ENCODE measurements at places on chromosomes 2 and 18. TPM values are rescaled to one million over a fixed set of nuclear protein-coding genes. Genes with fewer than 3 reads are reported as not detected.

DNA sequence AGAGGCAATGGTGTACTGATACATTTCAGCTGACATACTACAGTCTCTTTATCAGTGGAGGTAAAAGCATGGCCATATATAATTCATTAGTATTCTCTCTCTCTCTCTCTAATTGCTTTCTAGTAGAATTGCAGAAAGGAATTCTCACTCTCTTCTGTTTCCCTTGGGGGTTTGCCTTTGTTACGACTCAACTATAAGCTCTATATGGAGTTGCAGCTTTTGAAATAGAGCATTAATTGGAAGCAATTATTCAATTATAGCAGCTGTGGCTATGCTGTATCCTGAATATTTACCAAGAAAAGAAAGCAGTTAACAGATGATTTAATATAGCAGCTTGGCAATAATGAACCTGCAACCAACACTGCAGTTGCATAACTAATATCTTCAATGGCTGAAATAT, 132.7 kb upstream of the STON1 start:
- no peak overlapping the region for H3K27ac ChIP-seq
- no peak for DNase-seq
- no peaks in the 10 kb centered on the region for H3K36me3 ChIP-seq
- H3K4me3 ChIP-seq = no peak overlapping the region

DNA sequence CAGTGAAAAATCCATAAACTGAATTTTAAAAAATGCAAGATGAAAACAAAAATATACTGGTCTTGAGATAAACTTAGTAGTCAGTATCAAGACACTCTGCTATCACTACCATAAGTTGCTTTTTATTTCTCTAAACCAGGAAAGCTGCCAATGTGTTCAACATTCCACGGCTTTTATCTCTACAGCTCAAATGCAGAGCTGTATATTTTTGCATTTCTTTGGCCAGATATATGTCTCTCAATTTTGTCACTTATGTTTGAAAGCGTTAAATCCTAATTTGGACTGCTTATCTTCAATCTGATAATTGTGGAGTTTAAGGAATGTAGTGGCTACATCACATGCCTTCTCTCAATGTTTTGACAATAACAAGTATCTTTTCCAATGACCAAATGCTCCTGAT, 609.5 kb downstream of the EPHA4 start:
- H3K27ac ChIP-seq = no peak overlapping the region
- no peak for DNase-seq
- H3K4me3 ChIP-seq = no peak overlapping the region
- H3K4me1 ChIP-seq = peaks cover 5% of the 10 kb centered on the region
- H3K36me3 ChIP-seq = no peaks in the 10 kb centered on the region
- H3K27me3 ChIP-seq = no peaks in the 10 kb centered on the region

The ALK gene
- 1.7 TPM for total RNA-seq

DNA sequence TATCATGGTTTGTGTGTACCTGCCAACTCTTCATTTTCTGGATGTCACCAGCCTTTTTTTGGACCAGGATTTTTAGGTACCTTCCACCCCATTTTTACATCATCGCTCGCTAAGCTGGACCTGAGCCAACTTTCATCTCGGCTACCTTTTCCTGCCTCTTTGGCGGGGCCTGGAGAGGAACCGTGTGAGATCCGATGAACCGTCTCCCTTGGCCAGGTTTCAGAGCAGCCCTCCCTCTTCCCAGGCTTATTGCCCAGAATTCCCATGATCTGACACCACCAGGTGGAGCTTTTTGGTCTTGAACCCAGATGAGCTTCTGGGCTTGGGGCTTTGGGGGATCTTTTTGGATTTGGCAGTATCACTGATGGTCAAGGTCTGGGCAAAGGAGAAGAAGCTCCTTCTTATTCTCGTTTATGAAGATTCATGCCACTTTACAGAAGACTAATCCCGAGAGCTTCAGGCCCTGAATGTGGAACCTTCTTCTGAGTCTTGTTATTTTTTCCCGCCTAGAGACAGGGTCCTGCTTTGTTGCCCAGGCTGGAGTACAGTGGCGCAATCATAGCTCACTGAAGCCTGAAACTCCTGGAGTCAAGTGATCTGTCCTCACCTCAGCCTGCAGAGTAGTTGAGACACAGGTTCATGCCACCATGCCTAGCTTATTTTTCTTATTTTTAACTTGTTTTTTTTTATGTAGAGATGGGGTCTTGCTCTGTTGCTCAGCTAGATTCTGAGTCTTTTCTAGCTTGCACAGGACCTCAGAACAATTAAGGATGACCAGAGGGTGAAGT, 50.4 kb downstream of the GATA6 start:
- no peaks in the 10 kb centered on the region for H3K4me1 ChIP-seq
- DNase-seq = no peak
- H3K27ac ChIP-seq = no peak overlapping the region
- no peaks in the 10 kb centered on the region for H3K27me3 ChIP-seq

DNA sequence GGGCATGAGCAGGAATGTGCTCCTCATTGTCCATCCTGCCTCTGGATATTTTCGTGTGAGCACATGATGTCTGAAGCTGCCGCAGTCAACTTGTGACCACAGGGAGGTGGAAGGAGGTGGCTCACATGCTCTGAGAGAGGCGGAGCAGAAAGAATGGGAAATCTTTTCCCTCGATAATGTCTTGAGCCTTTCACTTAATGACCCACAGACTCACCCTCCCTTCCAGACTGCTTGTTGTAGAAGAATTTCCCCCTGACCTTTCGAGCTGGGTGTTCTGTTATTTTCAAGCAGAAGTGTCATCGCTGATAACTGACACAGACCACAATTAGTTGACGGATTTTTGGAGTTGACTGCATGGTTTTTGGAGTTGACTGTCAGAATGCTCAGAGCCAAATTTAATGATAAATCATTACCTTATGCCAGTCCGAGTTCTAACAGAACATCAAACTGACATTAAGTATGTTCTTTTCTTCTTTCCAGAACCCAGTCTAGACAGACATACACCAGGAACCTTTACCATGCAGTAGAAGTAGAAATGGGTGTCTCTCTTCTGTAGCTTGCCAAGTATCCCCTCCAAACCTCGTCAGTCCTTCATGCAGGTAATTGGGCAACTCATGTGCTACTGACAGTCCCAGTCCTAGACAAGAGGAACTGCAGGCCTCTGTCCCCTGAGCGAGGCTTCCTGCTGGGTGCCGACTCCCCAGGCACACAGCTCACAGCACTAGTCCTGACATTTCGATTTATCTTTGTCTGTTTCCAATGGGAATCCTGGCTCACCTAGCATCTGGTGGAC, 29.4 kb upstream of the RTTN start:
- no peak overlapping the region for H3K4me3 ChIP-seq
- no peaks in the 10 kb centered on the region for H3K36me3 ChIP-seq
- no peak for DNase-seq

GRCh38 chr2:96547203-96547641, 10.7 kb downstream of the ARID5A start:
- no peaks in the 10 kb centered on the region for H3K27me3 ChIP-seq
- H3K4me1 ChIP-seq = no peaks in the 10 kb centered on the region
- DNase-seq = no peak
- H3K36me3 ChIP-seq = no peaks in the 10 kb centered on the region
- no peak overlapping the region for H3K4me3 ChIP-seq
- H3K27ac ChIP-seq = no peak overlapping the region

GRCh38 chr2:11581797-11582611, 48.2 kb downstream of the GREB1 start:
- DNase-seq = no peak
- peaks cover 22% of the 10 kb centered on the region for H3K4me1 ChIP-seq
- no peaks in the 10 kb centered on the region for H3K36me3 ChIP-seq
- H3K4me3 ChIP-seq = no peak overlapping the region
- H3K27ac ChIP-seq = peak overlapping the region; percentile 68
- no peaks in the 10 kb centered on the region for H3K27me3 ChIP-seq

DNA sequence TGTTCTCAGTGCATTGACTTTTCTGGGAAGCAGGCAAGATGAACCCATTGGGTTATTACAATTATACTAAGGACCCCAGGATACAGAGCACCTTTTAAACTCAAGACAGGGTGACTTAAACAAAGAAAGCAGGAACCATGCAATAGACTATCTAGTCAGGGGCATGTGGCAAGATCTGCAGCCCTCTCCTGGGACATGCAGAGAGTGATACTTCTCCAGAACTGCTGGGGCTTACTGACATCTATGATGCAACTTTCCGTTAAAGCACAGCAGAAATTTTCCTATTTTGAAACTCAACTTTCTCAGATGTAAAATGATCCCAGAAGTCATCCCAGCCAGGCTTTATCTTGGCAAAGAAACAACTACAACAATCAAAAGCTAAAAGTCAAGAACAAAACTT, 162.2 kb upstream of the HNMT start:
- no peaks in the 10 kb centered on the region for H3K27me3 ChIP-seq
- no peak for DNase-seq
- H3K27ac ChIP-seq = no peak overlapping the region
- no peaks in the 10 kb centered on the region for H3K36me3 ChIP-seq
- H3K4me3 ChIP-seq = no peak overlapping the region

DNA sequence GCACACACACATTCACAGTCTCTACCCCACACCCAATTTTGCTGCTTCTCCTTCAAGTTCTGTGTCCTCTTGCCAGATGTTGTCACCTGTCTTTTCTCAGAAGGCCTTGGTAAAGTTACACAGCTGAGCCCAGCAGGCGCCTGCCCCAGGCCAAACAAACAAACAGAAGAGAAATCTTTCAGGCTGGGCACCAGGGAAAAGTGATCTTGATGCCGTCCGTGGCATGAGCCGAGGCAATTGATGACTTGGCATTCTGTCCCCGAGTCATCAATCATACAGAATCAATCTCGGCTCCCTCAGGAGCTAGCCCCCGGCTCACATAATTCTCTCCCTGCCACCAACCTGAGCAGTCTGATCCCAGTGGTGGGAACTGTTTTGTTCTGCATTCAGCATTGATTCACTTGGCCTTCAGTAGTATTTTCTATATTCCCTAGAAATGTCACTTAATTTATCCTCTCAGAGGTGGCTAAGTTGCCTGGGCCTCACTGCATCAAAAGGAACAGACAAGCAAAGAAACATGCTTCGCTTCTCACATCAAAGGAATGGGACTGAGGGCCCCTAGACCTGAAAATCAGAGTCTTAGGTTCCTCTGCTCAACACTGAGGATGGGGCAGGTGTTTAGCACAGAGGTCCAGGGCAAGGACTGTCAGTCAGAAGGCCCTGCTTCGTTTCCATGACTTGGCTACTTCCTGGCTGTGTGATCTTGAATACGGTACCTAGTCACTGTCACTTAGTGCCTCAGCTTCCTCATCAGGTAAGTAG, 278.8 kb upstream of the CELF4 start:
- H3K27ac ChIP-seq = no peak overlapping the region
- no peaks in the 10 kb centered on the region for H3K27me3 ChIP-seq
- no peak overlapping the region for H3K4me3 ChIP-seq
- H3K4me1 ChIP-seq = no peaks in the 10 kb centered on the region
- DNase-seq = no peak

The POTEC gene
- not detected for total RNA-seq

DNA sequence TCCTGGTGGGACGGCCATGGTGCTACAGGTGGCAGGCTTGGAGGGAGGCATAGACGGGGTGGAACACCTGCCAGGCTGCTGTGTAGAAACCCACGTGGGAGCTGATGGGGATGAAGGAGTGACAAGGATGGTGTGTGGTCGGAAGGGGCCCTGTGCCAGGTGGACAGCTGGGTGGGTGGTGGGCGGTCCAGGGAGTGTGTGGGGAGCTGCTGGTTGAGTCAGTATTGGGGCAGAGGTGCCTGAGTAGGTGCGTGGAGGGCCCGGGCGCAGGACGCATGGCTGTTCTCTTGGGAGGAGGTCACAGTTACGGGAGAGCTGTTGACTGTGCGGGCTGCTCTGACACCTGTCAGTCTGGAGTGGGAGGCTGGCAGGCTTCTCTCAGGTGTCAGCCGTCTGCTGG, 12.6 kb upstream of the D2HGDH start:
- H3K27ac ChIP-seq = no peak overlapping the region
- no peaks in the 10 kb centered on the region for H3K4me1 ChIP-seq
- H3K27me3 ChIP-seq = no peaks in the 10 kb centered on the region
- DNase-seq = no peak
- H3K4me3 ChIP-seq = no peak overlapping the region
- no peaks in the 10 kb centered on the region for H3K36me3 ChIP-seq

DNA sequence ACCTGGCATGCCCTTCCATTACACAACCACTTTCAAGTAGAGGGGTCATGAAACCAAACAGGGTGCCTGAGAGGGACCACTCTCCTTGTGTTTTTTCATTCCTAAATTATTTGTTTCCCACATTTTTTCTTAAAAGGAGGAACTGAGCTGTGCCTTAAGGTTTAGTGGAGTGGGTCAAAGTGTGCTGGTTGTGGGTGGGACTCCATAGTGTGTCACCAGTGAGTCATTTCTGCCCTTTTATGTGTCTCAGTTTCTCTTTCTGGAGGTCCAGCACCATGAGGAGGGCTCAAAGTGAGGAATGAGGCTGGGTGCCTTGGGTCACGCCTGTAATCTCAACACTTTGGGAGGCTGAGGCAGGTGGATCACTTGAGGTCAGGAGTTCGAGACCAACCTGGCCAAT, 37.8 kb downstream of the COMMD1 start:
- no peak for DNase-seq
- H3K36me3 ChIP-seq = no peaks in the 10 kb centered on the region
- no peak overlapping the region for H3K4me3 ChIP-seq
- no peaks in the 10 kb centered on the region for H3K27me3 ChIP-seq

DNA sequence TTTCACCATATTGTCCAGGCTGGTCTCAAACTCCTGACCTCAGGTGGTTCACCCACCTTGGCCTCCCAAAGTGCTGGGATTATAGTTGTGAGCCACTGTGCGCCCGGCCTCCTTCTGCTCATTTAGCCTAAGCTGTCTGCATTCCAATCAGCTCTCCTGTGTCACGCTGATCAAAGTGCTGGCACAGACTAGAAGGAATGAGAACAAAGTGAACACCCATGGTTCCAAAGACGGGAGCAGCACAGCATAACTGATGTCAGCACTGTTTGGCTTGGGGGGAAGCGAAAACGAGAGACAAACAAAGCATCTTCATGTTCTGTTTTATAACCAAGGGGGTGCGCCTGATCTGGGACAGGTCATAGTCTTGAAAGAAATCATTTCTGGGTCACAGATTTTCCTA, 43.3 kb downstream of the DIPK1C start:
- no peaks in the 10 kb centered on the region for H3K36me3 ChIP-seq
- no peak for DNase-seq
- no peak overlapping the region for H3K4me3 ChIP-seq
- H3K27me3 ChIP-seq = no peaks in the 10 kb centered on the region
- no peaks in the 10 kb centered on the region for H3K4me1 ChIP-seq

The DSEL gene
- 7.3 TPM for total RNA-seq

- H3K4me1 ChIP-seq = no peaks in the 10 kb centered on the region
- no peak overlapping the region for H3K27ac ChIP-seq
- H3K27me3 ChIP-seq = no peaks in the 10 kb centered on the region
- H3K4me3 ChIP-seq = no peak overlapping the region
- H3K36me3 ChIP-seq = no peaks in the 10 kb centered on the region
Observed at GRCh38 chr18:69649684-69650083, 249.0 kb downstream of the DOK6 start.

The TTL gene
- total RNA-seq = 20.2 TPM

- H3K27me3 ChIP-seq = no peaks in the 10 kb centered on the region
- no peak overlapping the region for H3K4me3 ChIP-seq
- DNase-seq = no peak
- no peak overlapping the region for H3K27ac ChIP-seq
- no peaks in the 10 kb centered on the region for H3K36me3 ChIP-seq
- peaks cover 12% of the 10 kb centered on the region for H3K4me1 ChIP-seq
Observed at GRCh38 chr18:37563931-37564392, 1.6 kb downstream of the CELF4 start.
